CD4-positive, alpha-beta T cell treated with Interleukin-15 for 1 hour (primary cell): ENCODE measurements at places on chromosomes 5 and 9.

DNA sequence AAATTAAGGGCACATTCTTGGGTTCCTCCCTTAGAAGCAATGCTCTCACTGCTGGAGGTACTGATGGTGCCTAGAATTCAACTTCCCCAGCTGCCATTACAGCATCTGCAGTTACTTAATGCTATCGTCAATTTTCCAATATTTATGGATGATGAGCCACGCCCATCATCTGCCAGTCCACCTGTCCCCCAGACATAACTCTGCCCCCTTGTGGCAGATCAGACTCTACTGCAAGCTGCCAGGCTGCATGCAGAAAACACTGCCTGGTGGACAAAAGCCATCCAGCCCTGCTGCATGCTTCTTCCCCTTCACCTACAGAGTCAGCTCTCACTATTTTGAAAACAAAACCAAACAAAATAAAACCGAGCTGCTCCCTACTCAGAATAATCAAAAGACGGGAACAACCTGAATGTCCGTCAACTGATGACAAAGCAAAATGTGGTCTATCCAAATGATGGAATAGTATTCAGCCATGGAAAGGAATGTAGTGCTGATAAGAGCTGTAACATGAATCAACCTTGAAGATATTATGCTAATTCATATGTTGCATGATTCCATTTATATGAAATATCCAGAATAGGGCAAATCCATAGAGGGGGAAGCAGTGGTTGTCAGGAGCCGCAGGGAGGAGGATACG is 66.4 kb downstream of the RETREG1 start:
- DNase-seq = no peak

GRCh38 chr5:36552651-36553393 is 53.6 kb upstream of the SLC1A3 start:
- DNase-seq = no peak

GRCh38 chr9:14962193-14962882 is 52.1 kb upstream of the FREM1 start:
- DNase-seq = no peak

- DNase-seq = no peak
Observed at GRCh38 chr5:178318382-178318781, 85.8 kb upstream of the PHYKPL start.

DNA sequence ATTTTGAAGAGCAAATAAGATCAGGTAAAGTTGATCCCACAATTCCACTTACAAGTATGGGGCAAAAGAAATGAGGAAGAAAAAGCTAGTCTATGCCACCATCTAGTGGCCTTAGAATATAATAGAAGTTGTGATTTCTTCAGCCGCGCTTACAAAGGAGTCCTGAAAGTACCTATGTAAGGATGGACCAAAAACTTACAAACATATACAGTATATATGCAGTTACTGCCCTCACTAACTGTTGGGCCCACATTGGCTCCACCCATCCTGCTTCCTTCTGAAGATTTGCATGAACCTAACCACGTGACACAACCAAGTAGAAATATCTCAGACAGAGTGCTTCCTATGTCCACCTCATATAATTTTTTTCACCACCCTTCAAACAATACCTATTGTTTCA is 11.7 kb upstream of the OR13D1 start:
- no peak for DNase-seq

DNA sequence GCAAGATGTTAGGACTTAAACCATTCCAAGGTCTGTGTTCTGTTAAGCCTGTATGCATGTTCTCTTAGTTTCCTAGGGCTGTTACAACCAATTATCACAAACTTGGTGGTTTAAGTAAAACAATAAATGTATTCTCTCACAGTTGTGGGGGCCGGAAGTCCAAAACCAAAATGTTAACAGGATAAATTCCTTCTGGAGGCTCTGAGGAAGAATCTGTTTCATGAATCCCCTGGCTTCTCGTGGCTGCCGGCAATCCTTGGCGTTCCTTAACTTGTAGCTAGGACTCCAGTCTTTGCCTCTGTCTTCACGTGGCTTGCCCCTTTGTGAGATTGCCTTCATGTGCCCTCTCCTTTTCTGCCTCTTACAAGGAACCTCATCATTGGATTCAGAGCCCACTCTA is 30.4 kb downstream of the FEM1C start:
- no peak for DNase-seq

- no peak for DNase-seq
Observed at GRCh38 chr5:27450607-27451006, 412.2 kb upstream of the CDH9 start.

GRCh38 chr9:110316261-110317075 is 21.2 kb downstream of the TXNDC8 start:
- no peak for DNase-seq

GRCh38 chr9:74366111-74366510 is 131.0 kb upstream of the RORB start:
- DNase-seq = no peak

DNA sequence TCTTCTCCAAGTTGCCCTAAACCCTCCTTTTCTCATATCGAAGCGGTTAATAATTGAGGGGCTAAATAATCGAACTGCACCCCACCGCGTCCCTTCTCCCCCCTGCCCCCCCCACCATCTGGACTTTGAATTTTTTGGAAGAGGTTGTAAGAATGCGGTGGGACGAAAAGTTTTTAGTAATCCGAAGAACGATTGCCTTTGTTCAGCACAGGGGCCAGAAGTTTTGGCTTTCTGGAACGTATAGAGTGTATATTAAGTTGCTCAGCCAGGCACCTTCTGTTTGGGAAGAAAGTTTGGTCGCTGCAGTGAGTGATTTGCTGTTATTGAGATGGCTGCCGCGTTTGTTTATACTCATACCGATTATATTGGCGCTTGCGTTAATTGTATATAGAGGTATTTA is 518 bp downstream of the ERBIN start:
- DNase-seq = no peak

DNA sequence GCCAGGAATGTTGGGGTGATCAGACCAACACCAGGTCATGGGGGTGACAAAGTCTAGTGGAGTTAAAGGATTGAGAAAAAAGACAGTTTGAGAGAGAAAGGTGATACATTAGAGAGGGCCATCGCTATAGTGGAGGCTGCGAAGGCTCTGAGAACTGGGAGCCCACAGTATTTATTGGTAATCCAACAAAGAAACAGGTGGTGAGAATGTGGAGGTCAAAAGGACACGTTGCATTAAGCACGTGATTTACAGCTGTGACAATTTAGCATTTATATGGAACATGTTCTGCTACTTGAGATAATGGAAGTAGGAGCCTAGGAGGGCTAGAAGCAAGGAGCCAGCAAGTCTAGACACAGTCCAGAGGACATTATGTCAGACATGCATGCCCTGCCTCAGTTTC is 2086.5 kb upstream of the C9orf72 start:
- no peak for DNase-seq

- DNase-seq = no peak
Observed at GRCh38 chr5:53037141-53037859, 48.1 kb downstream of the ITGA2 start.

- DNase-seq = no peak
Observed at GRCh38 chr5:79002374-79002773, 17.3 kb upstream of the ARSB start.
